NCI-H2029 (cell line): ENCODE measurements at places on chromosomes 2 and 18.

- DNase-seq, result no peak
Observed at GRCh38 chr2:180208841-180209240, 201.7 kb upstream of the CWC22 start.

GRCh38 chr2:67865917-67866316 lies 196.9 kb downstream of the C1D start:
- DNase-seq, result no peak

- DNase-seq, result no peak
Observed at GRCh38 chr2:74076074-74076470, 71.6 kb downstream of the BOLA3 start.

GRCh38 chr2:68745006-68745405 lies 10.4 kb downstream of the ARHGAP25 start:
- no peak for DNase-seq

DNA sequence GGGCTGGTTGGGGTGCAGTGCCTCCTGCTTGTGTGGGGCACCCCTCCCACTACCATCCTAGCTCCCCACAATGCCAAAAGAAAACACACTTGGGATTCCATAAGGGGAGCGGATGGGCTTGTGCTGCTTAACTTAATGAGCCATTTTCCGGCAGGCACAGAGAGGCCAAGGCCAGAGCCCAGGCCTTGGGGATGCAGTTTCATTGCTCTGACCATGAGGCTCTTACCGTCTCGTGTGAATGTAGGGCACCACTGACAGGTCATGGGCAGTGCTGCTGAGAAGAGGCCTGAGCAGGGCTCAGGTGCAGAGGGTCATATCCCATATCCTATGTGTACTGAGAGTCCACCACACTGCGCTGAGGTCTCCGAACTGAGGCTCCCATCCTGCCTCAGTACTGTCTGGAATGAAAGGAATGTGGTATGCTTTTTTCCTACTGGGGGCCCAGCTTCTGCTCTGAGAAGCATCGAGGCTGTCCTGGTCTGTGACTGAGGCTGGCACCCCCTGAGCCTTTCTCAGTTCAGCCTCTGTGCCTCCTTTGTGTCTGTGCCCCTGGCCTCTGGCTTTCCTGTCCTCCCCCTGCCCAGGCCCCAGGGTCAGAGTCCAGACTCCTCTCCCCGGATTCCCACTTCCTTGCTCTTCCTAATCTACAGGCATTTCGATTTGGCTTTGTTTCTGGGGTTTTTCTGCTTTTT lies 45.2 kb upstream of the MAPRE3 start:
- no peak for DNase-seq

DNA sequence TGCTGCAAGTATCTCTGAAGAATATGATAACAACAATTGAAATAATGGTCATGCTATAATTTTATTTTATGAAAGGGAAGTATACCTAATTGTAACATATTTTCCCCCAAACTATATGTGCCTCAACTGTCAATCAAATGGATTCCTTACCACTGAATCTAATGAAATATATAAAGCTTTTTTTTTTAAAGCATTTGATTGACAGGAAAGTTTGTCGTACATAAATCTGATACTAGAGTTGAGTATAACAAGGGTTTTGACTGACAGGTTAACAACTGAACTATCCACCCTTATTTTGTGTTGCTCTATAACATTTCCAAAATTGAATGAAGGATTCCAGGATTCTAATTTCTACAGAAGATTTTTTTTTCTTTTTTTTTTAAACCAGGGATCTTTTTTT lies 1333.3 kb upstream of the SLC39A10 start:
- DNase-seq, result no peak

- DNase-seq, result no peak
Observed at GRCh38 chr2:68521037-68521436, 53.7 kb downstream of the APLF start.
